ENCODE measurements at places on chromosomes 16 and 17.

- DNase-seq: no peak
Observed at GRCh38 chr16:66266436-66267291, 99.8 kb upstream of the CDH5 start.

DNA sequence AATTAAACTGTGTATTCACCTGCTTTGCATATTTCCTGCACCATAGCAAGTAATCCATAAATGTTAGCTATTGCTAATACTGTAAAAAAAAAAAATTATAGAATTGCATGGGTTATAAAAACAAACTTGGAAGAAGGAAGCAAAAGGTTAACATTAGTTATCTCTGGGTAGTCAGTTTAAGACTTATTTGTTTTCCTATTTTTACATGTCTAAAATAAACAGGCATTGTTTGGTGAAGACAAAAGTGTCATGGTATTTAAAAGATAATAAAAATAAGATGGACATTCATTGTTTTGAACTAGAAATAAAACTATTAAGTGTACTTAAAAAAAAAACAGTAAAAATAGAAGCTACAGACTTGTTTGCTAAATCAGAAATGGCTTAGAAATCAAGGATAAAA is 313.8 kb downstream of the SOX9 start:
- DNase-seq: no peak

GRCh38 chr16:11614587-11615175 is 28.0 kb upstream of the LITAF start:
- no peak for DNase-seq

- no peak for DNase-seq
Observed at GRCh38 chr17:75842963-75843576, 1.1 kb downstream of the UNC13D start.

- DNase-seq: no peak
Observed at GRCh38 chr16:88812513-88813268, 963 bp upstream of the APRT start.

- no peak for DNase-seq
Observed at GRCh38 chr16:86297391-86297790, 212.9 kb upstream of the FOXF1 start.

DNA sequence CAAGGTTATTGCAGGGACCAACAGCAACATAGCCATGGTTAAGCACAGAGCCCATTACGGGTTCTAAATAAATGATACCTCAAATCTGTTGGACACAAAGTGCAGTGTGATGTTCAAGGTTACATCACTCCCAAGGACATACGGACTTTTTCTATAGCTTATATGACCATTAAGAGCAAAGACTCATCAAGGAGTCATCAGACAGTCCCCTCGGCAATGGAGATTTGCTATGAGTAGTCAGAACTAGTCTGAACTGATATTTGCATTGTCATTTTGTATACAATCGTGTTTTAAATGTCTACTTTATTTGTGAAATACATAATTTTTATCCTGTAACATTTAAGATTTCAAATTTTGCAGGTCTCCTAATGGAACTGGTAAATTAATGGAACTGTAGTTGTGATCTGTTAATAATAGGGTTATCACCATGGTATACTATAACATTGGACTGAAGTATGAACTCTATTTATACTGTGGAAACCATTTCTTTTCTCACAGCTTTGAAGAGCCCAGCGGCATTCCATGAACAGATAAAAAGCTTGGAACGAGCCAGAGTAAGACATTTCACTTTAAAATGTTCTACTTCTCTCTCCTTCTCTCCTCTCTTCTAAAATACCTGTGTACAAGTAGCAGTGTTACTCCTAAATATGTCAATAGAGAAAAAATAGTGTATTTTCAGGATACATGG is 140.9 kb downstream of the MRTFB start:
- no peak for DNase-seq

DNA sequence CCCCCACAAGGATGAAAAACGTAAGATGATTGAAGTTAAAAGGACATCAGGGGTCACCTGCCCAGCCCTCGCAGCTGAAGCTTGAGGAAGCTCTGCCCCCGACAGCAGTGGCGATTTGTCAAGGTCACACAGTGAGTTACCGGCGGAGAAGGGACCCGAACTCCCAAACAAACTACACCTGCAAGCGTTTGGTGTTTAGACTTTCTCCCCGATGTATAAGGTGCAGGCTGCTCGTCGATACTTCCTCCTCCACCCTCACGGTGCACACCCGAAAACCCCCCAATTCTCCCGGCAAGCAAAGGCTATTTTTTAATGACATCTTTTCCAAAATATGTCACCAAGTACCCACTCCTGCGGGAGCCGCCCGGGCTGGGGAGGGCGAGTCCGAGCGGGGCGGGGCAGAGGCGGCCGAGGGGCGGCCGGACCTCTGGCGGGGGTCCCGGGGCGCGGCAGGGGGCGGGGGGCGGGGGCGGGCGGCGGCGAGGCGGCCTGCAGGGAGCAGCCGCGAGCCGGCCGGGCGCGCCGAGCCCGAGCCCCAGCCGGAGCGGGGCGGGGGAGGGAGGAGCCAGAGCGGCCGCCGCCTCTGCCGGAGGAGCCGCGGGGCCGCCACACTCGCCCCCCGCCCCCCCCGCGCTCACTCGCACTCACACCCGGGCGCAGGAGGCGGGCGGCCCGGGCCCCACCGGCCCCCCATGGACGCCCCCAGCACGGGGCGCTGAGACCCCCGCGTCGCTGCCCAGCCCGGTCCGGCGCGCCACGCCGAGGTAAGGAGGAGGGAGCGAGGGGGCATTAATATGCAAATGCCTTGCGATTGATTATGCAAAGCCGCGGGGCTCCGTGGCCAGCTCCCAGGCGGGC is at the start of gene THRA:
THRA (plus strand) TSS at position 637 of the 858 bp plus-strand sequence. CDS start 11,524 bp downstream, outside the sequence.
- DNase-seq: no peak

DNA sequence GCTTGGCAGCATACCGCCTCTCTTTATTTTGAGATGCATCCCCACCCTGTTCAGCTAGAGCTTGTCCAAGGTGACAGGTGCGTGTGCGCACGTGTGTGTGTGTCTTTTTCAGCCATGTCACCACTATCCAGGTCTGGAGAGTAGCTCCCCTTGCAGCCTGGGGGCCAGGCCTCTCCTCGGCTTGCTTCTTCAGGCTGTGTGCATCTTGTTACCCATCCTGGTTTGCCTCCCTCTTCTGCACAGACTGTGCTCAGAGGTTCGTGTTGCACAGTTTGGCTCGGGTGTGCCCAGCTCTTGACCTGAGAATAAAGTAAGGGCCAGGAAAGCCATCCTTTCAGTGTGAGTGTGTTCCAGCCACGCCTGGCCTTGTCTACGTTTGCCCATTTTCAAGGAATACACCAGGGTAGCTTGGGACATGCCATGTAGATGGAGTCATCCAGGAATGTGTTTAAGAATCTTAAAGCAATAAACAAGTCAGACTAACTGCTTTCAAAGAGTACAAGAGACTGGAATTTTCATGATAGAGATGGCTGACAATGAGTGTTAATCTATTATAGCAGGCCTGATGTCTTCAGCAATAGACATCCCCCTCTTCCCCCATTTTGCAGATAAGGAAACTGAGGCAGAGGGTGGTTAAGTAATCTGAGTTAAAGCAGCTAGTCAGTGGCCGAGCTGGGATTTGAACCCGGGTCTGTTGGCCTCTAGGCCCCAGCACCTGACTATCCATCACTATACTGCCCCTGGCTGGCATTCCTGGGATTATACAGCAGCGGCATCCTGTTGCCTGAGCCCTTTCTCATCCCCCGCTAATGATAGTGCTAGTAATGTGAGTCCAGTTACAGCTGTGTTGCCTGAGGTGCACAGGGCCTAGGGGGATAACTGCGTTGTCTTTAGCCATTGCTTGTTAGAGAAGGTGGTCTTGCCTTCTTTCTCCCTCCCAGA is 77.9 kb downstream of the KSR1 start:
- DNase-seq: no peak

DNA sequence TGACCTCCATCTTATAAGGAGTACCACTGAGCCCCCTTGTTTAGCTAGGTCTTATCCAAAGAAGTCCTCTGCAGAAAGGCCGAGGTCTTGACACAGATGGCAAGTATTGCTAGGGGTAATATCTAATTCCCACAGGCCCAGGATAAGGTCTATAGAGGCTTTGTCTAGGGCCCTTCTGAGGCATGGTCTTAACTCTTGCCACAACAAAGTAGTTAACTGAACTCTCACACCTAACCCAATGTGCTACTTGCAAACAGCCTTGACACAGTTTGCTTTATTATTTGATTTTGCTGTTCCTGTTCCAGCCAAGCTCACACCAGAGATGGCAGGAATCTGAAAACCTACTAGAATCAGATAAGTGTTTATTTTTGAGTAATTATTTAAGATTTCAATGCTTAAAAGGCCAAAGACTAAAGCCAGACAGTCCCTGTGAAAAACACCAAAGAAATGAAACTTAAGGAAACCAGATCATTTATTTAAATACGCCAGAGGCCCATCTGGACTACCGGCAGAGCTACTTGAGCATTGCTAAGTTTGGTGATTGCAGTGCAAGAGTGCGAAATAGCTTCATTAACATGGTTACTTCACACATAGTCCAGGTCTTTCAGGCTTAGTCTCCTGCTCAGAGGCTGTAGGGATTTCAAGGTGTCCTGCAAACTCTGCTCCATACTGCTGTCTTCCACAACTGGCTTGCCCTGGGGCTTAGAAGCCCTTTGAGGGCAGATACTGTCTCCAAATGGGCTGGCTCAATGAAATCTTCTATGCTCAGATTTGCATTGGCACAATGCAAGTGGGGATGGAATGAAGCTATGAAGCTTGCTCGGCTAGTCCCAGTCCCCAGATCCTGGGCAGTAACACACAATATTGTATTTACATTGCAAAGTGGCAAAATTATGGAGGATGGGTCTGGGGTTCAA is 28.5 kb upstream of the SUPT4H1 start:
- DNase-seq: no peak

DNA sequence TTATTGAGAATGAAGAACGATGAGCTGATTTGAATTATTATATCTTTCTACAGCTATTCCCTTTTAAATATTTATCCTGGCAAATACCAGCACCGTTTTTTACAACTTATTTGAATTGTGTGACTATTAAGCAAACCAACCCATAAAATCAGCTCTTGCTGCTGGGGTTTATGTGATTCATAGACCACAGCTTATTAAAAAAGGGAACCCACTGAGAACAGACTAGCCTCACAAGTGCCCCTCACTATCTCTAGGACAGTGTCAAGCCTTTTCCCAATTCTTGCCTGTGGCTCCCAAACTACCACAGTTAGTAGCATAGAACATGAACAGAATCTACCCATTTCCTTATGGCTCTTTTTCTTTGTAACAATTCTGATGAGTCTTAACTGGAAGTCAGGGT is 6.1 kb upstream of the LIG3 start:
- no peak for DNase-seq

DNA sequence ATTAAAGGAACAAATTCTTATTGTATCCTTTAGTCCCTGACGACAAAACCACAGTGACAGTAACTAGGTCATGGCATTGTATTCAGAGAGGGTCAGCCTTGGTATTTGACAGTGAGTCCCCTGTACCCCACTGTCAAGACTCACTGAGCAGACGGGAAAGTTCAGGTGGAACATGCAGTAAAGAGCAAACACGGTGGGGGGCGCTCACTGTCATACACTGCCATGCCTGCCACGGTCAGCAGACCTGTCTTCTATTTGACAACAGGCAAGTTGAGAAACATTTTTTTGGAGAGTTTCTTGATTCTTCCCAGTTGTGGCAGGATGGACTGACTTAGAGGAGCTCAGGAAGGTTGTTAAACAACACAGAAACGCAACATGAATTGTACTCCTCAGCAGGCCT is 681.6 kb downstream of the KCNJ18 start:
- DNase-seq: no peak

DNA sequence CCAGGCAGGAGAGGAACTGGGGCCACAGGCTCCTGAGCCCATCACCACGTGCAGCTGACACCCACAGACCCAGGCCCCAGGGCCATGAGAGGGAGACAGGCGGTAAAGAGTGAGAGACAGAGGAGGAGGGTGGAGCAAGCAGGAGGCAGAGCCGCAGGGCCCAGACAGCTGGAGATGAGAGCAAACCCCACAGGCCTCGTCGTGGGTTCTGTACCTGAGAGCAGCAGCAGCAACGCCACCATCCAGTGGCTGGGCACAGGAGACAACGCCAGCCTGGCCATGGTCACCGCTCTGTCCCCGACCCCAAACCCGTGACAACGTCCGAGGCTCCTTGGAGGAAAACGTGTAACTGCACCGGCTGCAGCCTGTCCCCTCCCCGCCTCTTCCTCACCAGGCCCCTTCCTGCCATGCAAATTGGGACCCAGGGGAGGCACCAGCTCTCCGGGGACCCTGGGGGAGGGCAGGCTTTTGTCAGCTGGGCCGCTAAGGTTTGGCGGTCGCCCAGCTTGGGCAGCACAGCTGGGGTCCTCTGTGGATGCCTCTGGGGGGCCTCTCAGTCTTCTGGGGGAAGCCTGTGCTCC is at the start of gene CD79B:
CD79B (minus strand) TSS at position 351 of the 581 bp plus-strand sequence; CDS start at position 281, 70 bp downstream.
- DNase-seq: no peak

- no peak for DNase-seq
Observed at GRCh38 chr17:66953630-66954020, 10.9 kb upstream of the CACNG4 start.

DNA sequence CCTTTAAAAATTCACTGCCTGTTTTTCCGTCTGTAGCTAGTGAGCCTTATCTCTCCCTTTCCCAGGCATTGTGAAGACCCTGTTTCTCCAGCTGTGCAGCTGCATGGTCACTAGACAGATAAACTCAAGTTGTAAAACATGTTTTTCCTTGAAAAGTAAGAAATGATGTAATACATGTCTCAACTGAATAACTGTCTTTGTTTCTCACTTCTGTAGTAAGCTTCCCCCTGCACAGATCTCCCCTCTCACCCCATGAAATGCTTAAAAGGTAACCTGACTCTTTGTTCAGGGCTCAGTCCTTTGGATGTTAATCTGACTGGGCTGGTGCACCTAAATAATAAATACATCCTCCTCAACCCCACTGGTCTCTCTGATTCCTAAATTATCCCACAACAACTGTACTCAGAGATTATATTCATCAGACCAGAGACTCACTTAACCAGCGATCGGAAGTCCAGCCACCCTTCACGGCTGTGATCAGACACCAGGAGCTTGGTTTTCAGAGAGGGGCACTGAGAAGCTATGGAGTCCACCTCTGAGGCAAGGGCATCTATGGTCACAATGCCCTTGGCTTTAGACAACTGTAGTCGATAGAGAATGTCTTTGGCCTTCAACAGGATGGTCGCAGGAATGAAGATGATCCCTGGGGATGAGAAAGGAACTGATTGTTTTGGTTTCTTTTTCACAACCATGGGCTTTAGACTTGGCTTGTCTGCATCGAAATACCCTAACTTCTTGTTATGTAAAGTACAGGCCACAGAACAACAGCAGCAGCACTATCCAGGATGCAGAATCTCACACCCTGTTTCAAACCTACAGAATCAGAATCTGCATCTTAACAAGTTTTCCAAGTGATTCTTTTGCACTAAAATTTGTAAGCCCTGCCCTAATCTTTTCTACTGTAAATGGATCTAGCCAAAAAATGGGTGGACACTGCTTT is 15.4 kb downstream of the ACSM1 start:
- DNase-seq: no peak

- DNase-seq: no peak
Observed at GRCh38 chr17:31540602-31541307, 149.3 kb downstream of the RAB11FIP4 start.

GRCh38 chr17:16652847-16653366 is 743 bp downstream of the ZNF624 start:
- DNase-seq: no peak
